NB4 (cell line): ENCODE measurements at places on chromosomes 5 and 9.
A peak's percentile ranks its signal among the peaks of the same experiment; 100 is the strongest.

DNA sequence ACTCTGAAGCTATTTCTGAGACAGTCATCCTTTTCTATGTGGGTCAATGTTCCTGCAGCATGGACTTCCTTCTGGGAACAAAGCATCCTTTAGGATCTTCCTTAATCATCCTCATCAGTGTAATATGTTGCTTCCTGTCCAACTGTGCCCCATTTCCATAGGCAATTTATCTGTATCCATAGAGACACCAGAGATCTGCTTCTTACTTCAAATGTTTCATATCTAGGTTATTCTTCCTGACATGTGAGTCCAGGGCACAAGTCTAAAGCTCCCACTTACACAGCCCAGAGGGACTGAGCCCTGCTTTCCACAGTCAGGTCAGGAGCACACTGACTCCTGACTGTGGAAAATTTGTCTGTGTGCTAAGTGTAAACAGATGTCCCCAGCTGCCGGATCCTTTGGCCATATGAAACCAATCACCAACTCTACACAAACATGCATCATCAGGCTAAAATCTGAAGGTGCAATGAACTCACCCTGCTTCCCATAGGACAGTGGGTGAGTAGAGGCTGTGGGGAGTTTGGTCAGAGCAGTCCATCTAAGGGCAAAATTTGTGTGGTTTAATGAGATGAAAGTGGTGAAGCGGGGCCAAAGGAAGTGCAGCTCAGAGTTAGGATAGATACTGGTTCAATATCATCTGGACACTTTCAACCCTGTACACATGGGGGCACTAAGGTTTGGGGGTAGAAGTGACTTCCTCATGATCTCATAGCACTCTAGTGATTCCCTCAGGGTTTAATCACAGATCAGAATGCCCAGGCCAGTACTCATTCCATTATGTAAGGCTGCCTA, 85.2 kb upstream of the TNC start:
- DNase-seq: no peak

GRCh38 chr5:61386045-61386800, 54.2 kb downstream of the ZSWIM6 start:
- no peak for DNase-seq

GRCh38 chr5:149200355-149200754, 59.1 kb downstream of the ABLIM3 start:
- no peak for DNase-seq

GRCh38 chr5:154260224-154260927, 69.8 kb downstream of the GALNT10 start:
- DNase-seq: no peak

DNA sequence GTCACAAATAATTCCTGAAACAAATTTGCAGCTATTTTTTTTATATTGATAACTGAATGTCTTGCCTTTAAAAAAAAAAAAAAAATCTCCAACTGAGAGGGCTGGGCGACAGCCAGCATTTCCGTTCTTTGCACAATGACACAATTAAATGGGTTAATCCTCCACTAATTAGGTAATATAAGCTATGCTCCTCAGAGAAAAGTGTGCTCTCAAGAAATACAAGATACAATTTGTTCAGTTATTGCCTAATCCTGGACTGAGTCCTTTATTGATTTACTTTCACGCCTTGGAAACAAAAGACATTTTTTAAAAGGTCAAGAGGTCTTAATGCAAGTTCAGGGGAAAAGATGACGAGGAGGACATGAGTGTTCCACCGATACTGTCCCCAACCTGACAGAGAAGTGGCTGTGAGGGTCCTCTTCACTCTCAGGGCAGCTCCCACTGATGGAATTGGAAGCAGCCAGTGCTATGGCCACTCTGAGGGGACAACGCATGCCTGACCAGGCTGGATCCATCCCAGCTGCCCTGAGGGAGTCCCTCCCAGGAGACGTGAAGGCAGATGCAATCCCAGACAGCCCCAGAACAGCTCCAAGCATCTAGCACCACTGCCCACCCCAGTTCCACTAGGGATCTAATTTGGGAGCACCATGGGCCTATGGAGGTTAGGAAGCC, 220.7 kb downstream of the GNA14 start:
- no peak for DNase-seq

DNA sequence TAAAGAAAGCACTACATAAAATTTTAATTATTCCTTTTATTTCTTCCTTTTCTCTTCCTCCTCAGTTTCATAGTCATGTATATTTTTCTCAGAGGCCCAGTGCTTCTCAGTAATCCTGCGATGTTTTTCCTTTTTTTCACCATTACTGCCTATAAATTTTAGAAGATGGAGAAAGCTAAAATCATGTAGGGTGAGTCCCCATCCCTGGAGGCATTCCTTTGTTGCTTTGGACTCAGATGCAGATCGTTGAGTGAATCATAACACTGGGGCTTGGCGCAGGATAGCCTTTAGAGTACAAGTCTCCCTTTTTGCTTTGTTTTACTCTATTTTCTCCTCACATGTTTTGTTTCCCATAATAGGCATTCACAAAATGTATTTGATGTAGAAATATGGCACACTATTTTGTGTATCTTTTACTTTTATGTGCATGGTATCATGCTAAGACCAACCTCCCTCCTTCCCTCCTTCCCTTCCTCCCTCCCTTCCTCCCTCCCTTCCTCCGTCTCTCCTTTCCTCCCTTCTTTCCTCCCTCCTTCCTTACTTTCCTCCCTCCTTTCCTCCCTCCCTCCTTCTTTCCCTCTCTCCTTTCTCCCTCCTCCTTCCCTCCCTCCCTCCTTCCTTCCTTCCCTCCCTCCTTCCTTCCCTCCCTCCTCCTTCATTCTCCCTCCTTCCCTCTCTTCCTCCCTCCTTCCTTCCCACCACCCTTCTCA, 72.4 kb downstream of the NUDT12 start:
- DNase-seq: no peak

DNA sequence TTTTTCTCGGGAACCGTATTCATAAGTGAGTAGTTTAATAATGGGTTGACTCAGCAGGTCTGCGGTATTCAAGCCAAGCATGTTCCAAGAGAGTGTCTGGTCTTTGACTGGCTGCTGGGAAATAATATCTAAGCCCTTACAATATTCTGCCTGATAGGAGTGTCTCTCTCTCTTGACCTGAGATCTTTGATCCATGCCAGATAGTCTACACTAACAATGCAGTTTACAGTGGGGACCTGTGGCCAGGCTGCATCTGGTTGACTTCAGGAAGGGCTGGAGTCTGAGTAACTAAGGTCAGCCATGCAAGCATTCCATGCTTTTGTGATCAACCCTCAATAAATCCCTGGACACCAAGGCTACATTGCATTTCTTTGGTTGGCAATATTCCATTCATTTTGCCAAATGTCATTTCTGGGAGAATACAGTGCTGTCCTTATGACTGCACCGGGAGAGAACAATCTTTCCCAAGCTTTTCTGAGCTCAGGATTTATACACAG, 195.5 kb downstream of the SEMA5A start:
- DNase-seq: no peak

DNA sequence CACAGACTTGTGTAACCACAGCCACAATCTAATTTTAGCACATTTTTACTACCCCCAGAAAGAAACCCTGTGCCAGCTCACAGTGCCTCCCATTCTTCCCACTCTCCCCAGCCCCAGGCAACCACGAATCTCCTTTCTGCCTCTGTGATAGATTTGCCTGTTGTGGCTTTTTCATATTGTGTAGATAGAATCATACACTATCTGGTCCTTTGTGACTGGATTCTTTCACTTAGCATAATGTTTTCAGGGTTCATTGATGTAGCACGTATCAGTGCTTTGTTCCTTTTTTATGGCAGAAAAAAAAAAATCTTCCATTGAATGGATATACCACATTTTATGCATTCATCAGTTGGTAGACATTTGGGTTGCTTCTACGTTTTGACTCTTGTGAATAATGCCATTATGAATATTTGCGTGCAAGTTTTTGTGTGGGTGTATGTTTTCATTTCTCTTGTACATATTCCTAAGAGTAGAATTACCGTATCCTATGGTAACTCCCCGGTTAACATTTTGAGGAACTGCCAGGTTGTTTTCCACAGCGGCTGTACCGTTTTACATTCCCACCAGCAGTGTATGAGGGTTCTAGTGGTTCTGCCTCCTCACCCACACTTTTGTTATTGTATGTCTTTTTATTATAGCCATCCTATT, 64.5 kb downstream of the RCL1 start:
- peak; percentile 63 for DNase-seq

GRCh38 chr9:121156263-121156731, 45.4 kb downstream of the RAB14 start:
- DNase-seq: no peak

- no peak for DNase-seq
Observed at GRCh38 chr5:137113161-137113560, 386.0 kb downstream of the SPOCK1 start.

GRCh38 chr5:93062548-93062947, 518.5 kb downstream of the NR2F1-AS1 start:
- peak; percentile 14 for DNase-seq

- DNase-seq: no peak
Observed at GRCh38 chr9:92385001-92385400, 19.4 kb downstream of the OGN start.
